ENCODE measurements at places on chromosomes 4 and X. TPM values are rescaled to one million over a fixed set of nuclear protein-coding genes. Genes with fewer than 3 reads are reported as not detected.
A peak's percentile ranks its signal among the peaks of the same experiment; 100 is the strongest.

PRR32 gene
- not detected for total RNA-seq

DNA sequence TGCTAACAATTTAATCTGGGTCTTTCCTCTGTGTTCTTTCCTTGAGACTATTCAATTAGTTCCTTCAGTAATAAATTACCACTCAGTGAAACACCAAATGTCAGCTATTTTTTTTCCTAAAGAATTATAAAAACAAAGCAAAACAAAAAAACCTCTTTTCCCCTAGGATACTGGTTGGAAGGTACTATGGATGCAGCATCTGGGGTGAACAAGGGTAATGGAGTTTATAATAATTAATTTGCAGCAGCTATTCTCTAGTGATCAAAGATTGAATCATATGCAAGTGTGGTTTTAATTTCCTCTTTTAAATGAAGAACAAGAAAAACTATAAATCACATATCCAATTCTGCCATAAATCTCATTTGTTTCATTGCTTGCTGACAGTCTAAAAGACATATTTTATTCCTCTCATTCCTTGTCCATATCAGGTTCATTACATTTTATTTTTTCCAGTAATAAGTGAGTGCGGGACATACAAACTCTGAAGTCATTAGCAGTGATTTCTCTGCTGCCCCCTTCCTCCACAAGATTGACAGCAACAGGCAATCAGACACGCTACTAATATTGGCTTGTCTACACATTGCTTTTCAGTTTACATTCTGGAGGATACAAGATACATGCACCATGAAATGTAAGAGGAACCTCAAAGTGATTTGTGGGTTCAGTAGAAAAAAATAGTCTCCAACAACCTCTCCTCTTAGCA, 1093.4 kb upstream of the SLIT2 start:
- no peak for DNase-seq

- DNase-seq = no peak
Observed at GRCh38 chr4:183130328-183131155, 31.5 kb downstream of the WWC2 start.

GRCh38 chrX:86714441-86714840, 566.2 kb downstream of the DACH2 start:
- DNase-seq = no peak

DNA sequence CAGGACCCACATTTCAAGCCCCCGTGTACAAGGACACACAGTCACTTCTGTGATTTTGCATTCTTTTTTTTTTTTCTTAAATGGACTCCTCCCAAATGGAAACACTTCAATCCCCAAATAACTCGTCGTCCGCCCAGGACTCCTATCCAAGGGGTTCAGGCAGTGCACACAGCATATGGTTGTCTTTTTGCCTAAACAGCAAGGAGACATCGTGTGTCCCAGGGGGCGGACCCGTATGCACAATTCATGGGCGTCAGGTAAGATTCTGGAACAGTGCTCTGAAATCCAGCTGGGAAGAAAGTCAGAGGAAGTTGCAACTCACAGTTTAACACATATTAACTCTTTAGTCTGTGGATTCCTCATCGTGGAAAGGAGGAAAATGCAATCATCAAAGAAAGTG, 231.3 kb downstream of the SHOX start:
- no peak for DNase-seq

DNA sequence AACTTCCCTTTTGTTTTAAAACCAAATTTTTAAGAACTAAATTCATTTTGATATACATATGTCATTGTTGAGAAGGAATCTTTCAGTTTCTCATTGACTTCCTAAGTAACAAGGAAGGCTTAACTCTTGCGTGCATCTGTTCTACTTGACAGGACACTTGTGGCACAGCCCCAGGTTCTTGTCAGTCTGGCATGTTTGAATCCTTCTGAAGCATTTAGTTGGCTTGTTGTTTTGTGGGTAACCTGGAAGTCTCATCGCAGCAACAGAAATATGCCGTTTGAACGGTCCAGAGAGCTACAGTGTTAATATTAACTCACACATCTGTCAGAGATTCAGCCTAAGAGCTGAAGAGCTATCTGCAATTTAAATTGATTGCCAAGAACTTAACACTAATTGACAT, 76.0 kb downstream of the GLRA3 start:
- no peak for DNase-seq

DNA sequence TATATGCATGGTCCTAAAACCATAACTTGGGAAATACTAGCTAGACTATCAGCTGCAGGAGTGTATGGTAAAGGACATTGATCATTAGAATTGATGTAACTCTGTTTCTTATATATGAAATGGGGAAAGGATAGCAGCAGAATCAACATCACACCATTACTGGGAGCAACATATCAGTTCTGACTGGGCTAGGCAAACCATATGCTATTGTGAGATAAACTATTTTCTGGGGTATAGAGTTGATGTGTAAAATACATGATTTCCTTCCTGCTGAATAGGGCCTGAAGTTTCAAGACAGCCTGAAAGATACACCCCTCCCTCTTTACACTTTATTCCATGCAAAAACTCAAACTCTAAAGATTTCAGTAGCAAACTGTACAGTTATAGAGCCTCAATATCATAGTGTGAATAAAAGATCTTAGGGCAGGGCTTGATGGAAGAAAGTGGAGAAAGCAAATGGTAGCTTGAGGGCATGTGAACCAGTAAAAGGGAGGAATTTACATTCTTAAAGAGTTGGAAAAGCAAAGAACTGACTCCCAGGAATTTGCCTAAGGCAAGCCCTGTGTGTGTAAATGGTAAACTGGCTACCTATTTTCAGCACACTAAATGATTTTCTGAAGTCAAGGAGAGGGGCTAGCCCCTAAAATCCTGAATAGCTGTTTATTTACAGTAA, 404.1 kb downstream of the MAPK10 start:
- no peak for DNase-seq

DNA sequence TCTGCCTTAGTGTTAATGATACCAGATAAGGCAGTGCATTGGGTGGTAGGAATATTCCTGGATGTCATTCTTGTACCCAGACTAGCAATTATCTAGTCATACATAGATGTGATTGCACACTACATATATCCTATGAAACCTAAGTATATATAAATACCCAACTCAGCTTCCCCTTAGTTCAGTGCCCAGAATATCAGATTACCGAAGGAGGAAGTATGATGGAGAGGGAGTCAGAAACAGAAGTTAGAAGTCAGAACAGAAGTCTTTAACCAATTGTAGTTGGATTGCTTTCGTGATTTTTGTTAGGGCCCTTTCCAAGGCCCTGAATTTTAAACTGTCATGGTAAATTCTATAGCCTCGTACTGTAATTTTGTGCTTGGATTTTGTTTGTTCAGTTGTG, 42.9 kb downstream of the MOB1B start:
- DNase-seq = no peak

DNA sequence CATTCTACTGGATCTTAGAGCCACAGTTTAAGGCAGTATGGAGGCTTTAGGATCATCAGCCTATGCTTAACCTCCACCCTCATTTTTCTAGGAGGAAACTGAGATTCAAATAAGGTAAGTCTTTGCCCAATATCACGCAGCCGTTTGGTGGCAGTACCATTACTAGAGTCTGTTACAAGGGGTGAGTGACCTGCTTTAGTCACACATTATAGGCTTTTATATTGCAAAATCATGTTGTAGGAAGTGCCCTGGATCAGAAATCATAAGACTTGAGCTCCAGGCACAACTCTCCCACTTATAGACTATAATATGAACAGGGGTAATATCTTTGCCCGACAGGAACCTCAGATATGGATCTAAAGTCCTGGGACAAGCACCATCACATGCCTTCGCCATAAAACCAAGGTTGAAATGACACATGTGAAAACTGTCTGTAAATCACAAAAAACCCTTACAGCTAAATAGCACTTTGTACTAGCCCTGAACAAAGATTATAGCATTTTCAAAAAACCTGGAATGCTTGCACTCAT, 19.2 kb downstream of the HPSE start:
- no peak for DNase-seq

OPRPN gene
- total RNA-seq = not detected

DNA sequence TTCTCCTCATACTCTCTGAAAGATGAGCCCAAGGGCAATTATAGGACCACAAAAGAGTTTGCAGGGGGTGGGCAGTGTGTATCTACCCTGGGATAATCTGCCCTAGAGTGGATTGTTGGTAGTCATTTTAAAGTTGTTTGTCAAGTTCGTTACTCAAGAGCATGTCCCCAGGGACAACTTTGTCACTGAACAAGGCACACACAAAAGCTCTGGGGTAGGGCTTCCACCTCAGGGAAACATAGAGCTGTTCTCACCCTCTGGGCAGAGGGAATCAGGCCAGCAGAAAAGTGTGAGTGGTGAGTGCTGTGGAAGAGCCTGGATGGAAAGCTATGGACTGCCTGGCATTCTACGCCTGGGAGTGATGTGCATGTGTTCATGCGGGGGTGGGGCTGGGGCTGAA, 23.3 kb upstream of the LEF1 start:
- DNase-seq = no peak

DNA sequence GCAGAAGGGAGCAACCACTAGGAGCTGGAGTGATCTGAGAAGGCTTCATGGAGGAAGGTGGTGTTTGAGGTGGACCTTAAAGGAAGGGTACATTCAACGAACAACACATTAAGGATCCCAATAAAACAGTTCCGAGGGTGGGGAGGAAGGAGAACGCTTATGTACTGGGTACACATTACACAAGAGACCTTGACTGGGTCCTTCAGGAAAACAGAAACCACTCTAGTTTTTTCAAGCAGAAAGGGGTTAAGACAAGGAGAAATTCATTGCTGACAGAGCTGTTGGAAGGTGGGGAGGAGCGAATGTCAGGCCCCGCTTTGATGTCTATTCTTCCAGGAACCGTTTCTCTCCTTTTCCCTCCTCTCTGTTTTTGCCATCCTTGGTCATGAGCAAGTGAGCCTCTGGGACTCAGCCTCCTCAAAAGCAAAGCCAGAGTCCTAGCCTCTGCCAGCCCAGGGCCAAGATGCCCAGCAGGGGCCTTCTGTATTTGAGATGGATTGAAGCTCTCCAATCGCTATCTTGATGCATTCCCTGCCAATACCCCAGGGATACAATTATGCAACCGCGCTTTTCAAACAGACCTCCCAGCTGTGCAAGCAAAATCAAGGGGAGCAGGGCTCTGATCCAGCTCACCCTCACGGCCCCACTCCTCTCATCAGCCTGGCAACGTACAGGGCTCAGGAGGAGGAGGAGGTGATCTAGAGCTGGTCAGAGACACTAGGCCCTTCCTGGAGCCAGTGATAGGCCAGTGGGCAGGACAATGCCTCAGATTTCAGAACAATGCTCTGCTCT, 48.4 kb downstream of the ZBTB49 start:
- DNase-seq = no peak

DNA sequence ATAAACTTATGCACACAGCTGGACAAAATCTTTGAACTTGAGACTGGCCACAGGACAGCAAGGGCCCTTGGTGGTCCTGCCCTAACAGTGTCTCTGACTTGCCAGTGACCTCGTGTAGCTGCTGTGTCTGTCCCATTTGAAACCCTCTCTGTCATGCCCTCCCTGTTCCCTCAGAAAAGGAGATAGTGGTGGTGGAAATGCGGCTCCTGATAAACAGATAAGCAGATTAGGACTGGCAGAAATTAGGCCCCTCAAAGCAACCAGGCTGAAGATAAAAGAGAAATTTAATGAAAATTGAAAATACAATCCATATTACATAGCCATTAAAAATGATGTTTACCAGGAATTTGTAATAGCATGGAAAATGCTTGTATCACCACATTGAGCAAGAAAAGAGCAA, 136.6 kb upstream of the ATP6AP2 start:
- DNase-seq = no peak

ESX1 gene
- not detected for total RNA-seq

- DNase-seq = no peak
Observed at GRCh38 chrX:104659005-104659744, 93.2 kb downstream of the IL1RAPL2 start.

NAA11 gene
- total RNA-seq = not detected

TMPRSS11A gene
- not detected for total RNA-seq

MAGEA2B gene
- total RNA-seq = not detected

- no peak for DNase-seq
Observed at GRCh38 chr4:83011689-83012199, 1.1 kb upstream of the LIN54 start.

GRCh38 chrX:149631234-149632165, at the start of gene TMEM185A:
TSS of gene TMEM185A (minus strand) at chrX:149631792. CDS start at chrX:149631580, 212 bp downstream.
- peak; percentile 76 for DNase-seq

Measured in activated CD8-positive, alpha-beta T cell treated with anti-CD3 and anti-CD28 coated beads, Interleukin-2, amount 10 ng/mL, durations not matched to agents 7 days and 5 days (primary cell).